ENCODE measurements at places on chromosomes 1 and 21.

DNA sequence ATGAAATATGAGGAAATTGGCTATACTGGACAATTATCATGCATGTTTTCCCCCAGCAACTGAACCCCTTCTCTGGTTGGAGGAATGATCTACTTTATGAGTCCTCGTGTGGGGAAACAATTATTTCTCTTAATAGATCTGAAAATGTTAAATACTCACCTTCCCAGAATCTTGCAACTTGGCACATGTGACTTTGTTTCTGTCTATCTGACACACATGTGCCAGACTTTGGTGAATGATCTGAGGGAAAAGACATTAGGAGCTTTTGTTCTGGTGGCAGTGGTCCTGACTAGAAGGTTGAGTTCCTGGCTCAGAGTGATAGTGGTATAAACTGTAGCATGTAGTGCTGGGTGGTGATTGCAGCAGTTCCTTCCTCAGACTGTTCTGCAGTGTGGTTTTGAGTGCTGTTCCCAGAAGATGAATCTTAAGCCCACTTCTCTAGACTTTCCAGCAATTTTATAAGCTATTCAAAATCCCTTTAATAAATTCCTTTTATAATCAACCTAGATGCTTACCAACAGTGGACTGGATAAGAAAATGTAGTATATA lies 59.3 kb upstream of the B3GALNT2 start:
- no peak for DNase-seq

DNA sequence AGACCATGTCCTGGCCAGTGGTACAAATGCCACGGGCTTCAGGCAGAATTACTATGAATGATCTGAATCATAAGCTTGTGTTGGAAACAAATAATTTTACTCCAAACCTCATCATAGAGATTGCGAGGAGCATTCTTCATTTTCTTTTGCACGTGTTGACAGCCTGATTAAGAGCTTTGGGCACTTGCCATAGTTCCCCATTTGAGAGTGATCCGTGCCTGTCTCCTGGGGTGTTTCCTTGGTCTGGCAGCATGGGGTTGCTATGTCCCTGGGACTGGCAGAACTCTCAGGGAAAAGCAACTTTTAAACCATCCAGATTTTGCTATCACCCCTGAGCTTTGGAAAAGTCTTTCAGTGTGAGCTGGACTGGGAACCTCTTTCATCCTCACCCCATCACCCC lies 54.3 kb upstream of the KCNJ6 start:
- DNase-seq: no peak

- DNase-seq: no peak
Observed at GRCh38 chr21:26115305-26115704, 55.3 kb downstream of the APP start.

DNA sequence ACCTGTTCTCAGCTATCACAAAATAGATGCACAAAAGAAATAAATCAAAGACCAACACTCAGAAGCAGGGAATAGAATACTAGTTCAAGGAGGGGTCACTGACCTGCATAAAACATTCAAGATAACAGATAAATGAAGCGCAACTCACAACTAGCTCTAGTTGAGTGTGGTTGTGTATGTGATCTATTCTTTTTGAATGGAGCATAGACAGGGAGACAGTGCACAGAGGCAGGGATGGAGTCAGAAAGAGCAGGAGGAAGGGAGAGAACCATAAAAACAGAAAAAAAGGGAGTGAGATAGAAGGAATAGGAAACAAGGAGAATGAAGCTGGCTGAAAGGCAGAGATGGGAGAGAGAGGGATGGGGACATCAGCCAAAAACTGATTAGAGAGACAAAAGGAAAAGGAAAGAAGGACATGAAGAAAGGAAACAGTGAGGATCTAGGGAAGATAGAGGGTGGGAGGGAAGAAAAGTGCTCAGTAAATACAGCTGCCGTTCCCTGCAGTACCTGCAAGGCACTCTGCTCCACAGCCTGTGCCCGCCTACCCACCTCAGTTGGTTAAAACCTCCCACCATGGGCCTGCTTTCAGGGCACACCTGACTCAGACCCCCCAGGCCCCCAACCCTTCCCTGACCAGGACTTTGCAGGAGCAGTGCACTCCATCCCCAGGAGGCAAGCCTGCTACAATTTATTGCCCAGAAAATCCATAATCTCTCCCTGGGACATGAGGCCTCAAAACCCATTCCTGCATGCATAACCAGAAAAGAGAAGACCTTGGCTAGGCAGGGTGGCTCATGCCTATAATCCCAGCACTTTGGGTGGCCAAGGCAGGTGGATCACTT lies 385.2 kb upstream of the POU3F1 start:
- no peak for DNase-seq

- no peak for DNase-seq
Observed at GRCh38 chr1:87642581-87643221, 314.0 kb downstream of the LMO4 start.

DNA sequence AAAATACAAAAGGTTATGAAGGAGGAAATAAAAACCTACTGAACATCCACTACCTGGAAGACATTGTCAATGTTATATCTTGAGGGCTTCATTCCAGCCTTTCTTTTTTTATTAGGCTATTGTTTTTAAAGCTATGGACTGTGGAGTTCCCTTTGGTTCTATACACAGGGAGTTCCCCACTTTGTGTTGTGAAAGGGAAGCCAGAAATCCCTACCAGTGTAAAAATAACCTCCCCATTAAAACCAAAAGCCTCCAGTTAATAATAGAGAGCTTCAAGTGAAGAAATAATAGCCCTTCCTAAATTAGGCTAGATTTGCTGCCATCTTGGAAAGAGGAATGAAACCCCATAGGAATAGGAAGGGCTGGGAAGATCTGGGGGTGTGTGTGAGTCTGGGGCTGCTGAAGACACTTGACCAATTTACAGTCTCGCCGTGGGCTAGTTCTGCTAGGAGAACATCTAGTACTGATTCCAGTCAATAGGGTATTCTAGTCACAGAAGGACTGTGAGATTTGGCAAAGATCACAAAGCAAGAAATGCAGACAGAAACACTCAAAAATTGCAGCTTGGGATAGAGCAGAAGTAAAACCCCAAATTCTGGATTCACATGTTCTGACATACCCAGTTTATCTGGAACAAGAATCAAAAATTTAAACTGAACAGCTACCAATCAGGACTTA lies 32.4 kb upstream of the PTGFRN start:
- DNase-seq: no peak

- DNase-seq: no peak
Observed at GRCh38 chr1:52032124-52032784, 1.4 kb downstream of the KTI12 start.

All from stimulated activated CD4-positive, alpha-beta T cell treated with anti-CD3 and anti-CD28 coated beads, Interleukin-15, amount 100 ng/mL, for 1 hour (primary cell).